ENCODE measurements at places on chromosomes 16 and 17. TPM values are rescaled to one million over a fixed set of nuclear protein-coding genes. Genes with fewer than 3 reads are reported as not detected.

The PERCC1 gene
- not detected for total RNA-seq

The SLC35G6 gene
- not detected for total RNA-seq

The VAT1 gene
- 240 TPM for total RNA-seq

The CIITA gene
- total RNA-seq: 1.1 TPM

The TEX14 gene
- 0.03 TPM for total RNA-seq
